ENCODE measurements at places on chromosomes 7 and 10.

DNA sequence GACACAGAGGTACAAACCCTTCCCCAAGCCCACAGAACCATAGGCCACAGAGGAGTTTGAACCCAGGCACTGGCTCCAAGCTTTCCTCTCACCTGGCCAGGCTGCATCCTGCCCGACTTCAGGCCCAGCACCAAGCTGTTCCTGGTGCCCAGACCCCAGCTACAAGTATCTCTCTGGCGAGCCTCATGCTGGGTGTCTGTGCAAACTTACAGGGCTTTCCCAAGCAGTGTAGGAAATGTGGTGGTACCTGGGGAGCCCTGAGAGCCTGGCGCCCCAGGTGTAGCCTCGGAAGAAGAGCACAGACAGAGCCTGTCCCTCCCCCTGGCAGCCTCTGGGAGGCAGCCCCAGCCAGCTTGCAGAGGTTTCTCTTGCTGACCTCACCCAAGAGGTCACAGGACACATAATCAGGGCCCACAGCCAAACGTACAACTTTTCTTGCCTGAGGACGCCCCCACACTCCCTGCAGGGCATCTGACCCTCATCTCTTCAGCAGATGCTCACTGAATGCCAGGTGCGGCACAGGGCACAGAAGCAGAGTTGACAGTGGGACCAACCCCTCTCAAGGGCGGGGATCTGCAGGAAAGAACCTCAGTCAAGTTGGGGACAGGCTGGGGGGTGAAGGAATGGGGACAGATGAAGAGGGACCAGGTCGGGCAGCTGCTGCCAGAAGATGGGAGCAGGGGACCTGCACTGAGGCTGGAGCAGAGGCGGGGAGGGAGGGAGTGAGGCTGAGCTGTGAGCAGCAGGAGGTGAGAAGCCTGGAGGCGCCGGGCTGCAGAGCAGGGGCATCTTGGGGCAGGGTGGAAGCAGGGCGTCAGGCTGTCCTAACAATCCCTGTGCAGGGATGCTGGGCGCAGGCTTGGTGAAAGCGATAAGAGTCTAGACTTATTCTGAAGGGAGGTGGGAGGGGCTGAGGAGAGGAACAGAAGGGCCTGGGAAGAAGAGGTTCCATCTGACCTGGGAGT lies 16.3 kb upstream of the MYL7 start:
- DNase-seq = no peak

DNA sequence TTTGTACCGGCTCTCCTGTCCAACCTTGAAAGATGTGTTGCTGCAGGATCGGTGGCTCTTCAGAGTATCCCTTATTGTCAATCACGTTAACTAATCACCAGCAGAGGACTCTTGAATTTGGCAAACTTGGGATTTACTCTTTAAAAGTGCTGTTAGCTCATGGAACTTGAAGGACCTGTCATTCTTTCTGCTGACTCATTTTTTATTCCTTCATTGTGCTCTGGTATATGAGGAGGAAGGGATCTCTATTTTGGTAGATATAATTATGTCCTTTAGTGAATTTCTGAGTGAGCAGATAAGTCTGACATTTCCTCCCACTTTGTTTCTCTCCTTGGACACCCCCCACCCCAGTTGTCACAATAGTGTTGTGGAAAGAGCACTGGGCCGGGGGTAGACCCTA lies 175.1 kb upstream of the HDAC9 start:
- DNase-seq = no peak

GRCh38 chr10:60312818-60313588 lies 76.7 kb downstream of the ANK3 start:
- DNase-seq = no peak

DNA sequence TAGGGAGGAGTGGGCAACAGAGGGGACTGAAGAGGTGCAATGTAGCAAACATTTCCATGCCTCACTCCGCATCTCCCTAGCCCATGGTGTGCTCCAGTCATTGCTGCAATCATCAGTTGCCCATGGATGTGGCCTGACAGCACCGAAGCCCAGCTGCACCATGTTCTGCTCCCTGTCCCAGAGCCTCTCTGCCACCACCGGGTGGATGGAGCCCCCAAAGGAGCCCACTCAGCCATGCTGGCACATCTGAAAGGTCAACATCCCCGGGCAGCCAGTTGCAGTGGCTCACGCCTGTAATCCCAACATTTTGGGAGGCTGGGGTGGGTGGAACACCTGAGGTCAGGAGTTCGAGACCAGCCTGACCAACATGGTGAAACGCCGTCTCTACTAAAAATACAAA lies 336.4 kb upstream of the ZMIZ1 start:
- no peak for DNase-seq

- DNase-seq = no peak
Observed at GRCh38 chr7:135715673-135716072, 12.3 kb downstream of the SLC13A4 start.

DNA sequence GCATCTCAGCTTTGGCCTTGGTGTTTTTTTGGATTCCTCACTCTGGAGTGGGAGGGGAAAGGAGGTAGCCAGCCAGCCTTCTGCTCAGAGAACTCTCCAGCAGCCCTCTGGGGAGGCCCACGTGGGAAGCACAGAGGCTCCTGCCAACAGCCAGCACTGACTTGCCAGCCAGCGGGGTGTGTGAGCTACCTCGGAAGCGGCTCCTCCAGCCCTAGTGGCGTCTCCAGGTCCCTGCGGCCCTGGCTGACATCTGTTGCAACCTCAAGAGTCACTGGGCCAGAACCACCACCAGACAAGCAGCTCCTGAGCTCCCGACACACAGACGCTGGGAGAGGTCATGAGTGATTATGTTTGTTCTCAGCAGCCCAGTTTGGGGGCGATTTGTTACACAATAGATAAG lies 180.2 kb upstream of the FZD8 start:
- DNase-seq = no peak

- DNase-seq = no peak
Observed at GRCh38 chr10:101000915-101001658, 1.5 kb downstream of the LZTS2 start.

DNA sequence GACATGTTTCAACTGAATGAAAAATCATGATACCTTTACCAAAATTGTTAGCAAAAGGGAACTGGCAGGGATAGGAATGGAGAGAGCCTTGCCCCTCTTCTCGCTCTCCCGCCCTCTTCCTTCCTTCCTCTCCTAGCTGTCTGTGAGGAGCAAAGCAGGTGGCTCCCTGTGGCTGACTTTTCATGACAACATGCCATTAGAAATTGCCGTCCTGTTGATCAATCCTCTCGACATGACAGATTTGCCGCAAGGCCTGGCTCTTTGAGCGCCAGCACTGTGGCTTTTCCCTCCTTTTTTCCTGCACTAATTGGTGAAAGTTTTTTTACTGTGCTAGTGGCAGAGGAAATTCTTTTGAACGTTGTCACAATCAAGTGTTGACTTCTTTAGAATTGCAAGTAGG lies 171.1 kb downstream of the TCF7L2 start:
- DNase-seq = no peak

DNA sequence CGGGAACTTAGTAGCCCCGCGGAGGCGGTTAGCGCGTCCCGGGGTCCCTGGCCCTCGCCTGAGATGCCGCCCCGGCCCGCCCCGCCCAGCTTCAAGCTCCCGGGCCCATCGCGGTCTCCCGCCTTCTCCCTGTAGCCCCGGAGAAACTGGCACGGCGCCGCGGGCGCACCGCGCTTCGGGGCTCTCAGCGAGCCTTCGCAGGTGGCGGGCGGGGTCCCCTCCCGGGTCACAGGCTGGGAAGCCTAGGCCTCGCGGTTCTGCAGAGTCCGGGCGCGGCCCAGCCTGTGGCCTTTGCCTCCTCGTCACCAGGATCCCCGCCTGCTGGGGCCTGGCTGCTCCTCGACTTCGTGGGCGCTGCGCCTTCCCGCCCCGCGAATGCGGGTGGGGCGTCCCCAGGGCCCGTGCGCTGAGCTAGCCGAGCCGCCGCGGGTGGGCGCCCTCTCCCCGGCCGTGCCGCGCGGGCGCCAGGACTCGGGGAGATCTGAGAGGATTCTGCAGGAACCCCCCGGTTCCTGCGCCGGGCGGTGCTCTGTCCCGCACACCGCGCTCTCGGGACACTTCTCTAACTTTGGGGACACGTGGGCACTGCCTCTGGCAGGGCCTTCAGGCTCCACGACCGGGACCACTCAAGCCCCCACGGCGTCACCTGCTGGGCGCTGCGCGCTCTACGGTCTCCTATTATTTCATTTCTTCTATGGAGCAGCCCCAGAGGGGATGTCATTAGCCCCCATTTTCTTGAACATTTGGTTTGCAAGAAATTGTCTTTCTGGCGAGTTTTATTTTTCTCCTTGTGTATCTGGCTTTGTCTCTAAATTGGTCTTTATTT lies 682 bp upstream of the RGS10 start:
- DNase-seq = peak; percentile 53

- DNase-seq = no peak
Observed at GRCh38 chr7:154429666-154430404, 377.6 kb downstream of the DPP6 start.

GRCh38 chr7:25358926-25359325 lies 130.6 kb upstream of the NPVF start:
- DNase-seq = no peak

GRCh38 chr10:35558276-35558675 lies 46.9 kb upstream of the GJD4 start:
- DNase-seq = no peak

DNA sequence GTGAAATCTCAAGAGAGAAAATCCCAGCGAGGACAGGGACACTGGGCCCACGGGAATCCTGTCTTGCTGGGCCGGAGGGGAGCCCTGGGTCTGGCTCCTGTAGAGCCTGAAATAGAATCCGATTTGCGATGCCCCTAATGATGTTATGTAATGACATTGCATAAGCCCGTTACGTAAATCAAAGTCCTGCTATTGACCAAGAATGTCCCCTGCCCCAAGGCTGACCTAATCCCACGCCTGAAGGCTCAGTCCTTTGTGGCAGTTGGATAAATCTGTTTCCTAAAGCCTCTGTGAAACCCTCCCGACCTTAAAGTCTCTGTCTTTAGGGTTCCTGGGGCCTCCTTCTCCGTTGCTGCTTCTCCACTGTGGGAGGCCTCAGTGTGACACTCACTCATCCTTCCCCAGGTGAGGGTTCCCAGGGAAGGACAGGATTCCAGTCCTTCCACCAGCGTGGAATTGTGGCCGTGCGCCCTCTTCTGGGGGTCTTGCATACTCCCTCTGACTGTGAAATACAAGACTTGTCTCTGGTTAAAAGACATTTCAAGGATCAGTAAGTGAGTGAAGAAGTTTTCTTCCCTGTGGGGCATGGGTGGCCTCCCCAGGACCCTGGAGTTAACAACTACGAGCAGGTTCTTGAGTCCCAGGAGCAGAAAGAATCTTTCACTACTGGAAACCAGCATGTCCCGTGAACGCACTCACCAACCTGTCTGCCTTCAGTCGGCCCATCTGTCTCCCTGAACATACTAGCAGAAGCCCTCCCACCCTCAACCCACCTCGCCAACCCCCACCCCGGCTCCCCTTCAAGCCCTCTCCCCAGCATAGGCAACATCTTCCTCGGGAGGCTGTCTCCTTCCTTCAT lies 19.8 kb downstream of the ZNF467 start:
- no peak for DNase-seq

DNA sequence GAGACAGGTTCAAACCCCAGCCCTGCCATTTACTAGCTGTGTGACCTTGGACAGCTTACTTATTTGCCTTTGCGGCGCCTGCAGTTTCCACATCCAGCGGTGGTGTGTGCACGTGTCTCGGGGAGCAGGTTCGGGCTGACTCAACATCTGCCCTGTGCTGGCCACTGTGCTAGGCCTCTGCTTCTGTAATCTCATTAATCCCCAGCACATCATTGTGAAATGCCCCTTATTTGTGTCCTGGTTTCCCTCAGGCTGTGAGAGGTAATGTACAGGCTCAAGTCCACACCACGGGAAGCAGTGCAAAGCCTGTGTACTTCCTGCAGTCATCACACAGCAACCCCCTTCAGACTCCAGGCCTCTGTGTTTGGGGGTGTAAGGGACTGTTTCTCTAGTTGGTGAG lies 285.7 kb downstream of the RPS24 start:
- no peak for DNase-seq

DNA sequence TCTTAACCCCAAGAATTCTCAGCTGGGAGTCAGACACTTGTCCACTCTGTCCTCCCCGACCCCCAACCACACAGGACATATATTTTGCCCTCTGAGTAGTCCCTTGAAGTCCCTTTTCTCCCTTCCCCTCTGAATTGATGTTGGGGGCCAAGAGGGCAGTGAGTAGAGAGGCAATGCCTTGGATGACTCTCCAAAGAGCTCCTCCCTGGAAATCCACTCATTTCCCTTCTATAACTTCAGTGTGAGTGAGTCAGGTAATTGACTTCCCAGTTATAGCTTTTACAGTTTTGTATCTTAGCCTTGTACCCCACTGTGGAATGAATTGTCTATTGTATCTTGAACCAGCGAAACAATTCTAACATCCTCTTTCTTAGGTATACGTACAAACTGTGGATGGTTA lies 9.2 kb upstream of the ODAD2 start:
- DNase-seq = no peak

DNA sequence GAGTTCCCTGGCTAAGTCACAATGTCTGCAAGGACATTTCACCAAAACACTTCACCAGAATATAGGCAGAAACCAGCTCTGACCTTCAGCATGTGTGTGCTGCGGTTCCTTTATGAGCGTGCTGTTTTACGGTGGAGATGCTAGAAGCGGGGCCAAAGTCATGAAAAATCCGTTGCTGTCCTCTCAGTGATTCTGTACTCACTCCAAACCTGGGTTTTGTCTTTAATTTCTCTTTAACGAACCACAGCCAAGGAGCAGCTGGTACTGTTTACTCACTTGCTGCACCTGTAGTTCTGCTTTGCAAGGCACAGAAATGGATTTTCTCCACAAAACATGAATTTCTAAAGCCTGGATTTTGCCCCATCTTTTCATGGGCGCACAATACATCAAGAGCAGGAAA lies 639.9 kb downstream of the PHTF2 start:
- no peak for DNase-seq

- no peak for DNase-seq
Observed at GRCh38 chr7:149353739-149354504, 91.9 kb downstream of the ZNF783 start.
